ENCODE measurements at places on chromosomes 12 and 14. TPM values are rescaled to one million over a fixed set of nuclear protein-coding genes. Genes with fewer than 3 reads are reported as not detected.
A peak's percentile ranks its signal among the peaks of the same experiment; 100 is the strongest.

DNA sequence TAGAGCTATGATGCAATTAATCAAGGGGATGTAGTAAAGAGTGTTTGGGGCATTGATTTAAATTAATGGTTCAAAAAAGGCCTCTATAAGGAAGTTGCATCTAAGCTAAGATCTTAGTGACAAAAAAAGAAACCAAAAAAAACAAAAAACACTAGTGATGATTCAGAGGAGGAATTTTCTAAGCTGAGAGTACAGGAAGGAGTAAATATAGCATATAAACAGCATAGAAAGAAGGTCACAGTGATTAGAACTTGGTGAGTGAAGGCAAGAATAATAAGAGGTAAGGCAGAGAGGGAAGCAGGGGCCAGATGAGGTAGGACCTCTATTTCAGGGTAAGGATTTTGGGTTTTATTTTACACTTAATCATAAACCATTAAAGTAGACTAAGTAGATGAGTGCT, 48.0 kb upstream of the PDZRN4 start:
- no peak for DNase-seq

GRCh38 chr14:104143521-104144452, 5.4 kb downstream of the KIF26A start:
- peak; percentile 12 for DNase-seq

- no peak for DNase-seq
Observed at GRCh38 chr14:68361231-68361630, 431.6 kb downstream of the ZFP36L1 start.

DNA sequence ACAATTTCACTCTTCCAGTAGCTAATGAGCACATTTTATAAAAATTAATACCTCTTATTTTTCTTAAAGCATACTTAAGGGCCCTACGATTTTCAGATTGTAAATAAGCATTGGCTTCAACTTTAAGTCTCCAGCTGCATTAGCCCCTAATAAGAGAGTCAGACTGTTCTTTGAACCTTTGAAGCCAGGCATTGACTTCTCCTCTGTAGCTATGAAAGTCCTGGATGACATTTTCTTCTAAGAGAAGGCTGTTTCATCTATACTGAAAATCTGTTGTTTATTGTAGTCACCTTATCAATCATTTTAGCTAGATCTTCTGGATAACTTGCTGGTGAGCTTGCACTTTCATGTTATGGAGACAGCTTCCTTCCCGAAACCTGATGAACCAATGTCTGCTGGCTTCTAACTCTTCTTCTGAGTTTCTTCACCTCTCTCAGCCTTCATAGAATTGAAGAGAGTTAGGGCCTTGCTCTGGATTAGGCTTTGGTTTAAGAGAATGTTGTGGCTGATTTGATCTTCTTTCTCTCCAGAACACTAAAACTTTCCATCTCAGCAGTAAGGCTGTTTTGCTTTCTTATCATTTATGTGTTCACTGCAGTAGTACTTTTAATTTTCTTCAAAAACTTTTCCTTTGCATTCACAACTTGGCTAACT, 377.1 kb upstream of the RGS6 start:
- no peak for DNase-seq

DNA sequence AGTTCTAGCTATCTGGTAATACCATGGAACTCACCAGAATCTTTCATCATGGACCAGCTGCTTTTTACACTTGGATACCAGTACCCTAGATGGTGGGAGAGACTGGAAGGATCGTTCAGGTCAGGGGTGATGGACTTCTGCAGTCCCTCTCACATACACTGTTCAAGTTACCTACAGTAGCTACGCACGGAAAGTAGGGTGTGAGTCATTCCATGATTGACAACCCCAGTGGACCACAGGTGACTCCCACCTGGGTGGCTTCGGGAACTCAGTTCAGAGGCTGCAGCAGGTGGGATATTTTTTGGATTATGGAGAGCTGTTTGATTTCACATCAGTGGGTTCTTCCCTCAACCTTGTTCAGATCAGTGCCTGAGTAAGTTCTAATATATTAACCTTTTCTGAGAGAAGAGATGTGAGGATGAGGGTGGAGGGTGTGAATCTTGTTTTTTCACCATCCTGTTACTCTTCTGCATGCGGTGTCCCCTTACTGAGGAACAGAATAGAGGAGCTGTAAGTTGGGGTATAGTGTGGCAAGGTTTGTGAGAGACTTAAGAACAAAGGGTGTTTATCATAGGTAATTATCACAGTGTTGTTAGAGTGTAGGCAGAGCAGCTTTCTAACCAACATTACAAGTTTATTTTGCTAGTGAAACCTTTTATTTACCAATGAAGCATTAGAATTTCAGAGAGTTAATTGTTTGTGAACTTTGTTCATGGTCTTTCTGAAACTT, 39.6 kb downstream of the PRKCH start:
- no peak for DNase-seq

GRCh38 chr12:30746190-30746589, 8.6 kb downstream of the CAPRIN2 start:
- no peak for DNase-seq

DNA sequence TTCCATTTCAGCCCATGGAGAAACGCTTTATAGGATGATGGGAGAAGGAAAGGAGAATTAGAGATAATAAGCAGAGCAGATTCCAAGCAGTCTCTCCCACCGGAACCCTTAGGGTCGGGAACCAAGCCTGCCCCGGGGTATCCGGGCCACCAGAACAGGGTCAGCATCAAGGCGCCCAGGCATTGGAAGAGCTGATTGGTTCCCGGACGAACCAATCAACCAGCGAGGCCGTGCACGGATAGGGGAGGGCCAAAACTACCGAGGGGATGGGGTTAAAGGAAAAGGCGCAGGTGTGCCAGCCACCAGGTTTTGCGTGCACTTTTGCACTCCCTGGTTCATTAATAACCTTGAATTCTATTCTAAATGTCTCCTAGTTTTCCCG, 1.7 kb downstream of the PPM1H start:
- DNase-seq, result peak; percentile 37

DNA sequence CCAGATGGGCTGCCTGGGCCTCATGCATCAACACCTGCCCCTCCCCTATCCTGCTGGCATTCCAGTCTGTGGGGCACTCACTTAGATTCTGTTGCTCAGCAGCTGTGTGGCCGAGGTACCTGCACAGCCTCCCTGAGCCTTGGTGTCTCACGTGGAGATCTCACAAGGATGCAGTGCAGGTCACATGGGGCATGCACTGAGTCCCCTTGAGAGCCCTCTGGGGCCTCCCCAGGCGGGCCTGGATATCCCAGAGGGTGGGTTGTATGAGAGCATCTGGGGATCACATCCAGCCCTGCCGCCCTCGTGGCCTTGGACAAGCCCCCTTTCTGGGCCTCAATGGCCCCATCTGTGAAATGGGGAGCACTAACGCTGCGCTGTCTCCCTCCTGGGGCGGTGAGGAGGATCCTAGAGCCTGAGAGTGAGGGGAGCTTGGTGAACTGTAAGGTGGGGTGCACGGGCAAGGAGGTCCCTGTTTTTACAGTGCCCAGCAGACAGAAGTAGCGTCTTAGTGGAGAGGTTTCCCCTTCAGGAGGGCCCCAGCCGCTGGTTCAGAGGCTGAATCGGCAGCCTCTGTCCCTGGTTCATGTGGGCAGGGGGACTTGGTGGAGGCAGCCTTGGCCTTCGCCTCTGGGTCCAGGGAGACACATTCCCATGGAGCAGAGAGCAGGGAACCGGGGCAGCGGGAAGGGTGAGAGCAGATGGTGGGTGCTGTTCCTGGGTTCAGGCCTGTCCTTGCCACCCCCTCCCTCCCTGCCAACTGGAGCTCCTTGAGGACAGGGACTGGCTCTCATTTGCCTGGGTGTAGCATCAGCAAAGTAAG, 791 bp upstream of the SLC25A47 start:
- DNase-seq, result peak; percentile 19

DNA sequence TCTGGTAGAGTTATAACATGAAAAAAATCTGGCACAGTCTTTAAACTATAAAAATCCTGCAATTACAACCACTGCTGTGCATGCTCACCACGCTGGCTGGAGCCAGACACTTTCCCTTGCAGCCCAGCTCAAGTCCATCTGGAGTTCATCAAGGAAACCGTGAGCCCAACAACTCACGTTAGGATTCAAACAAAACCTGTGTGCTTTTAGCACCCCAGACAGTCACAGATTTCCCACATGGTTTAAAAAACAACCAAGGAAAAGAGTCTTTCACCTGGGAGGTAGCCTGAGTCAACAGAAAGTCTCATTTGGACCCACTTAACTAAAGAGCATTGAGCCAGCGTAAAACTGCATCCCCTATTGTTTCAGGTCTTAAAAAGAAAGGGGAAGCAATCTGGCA, 4.7 kb downstream of the LRIG3 start:
- DNase-seq, result peak; percentile 24

GRCh38 chr12:109147954-109148353, 31.6 kb downstream of the ACACB start:
- DNase-seq, result no peak

DNA sequence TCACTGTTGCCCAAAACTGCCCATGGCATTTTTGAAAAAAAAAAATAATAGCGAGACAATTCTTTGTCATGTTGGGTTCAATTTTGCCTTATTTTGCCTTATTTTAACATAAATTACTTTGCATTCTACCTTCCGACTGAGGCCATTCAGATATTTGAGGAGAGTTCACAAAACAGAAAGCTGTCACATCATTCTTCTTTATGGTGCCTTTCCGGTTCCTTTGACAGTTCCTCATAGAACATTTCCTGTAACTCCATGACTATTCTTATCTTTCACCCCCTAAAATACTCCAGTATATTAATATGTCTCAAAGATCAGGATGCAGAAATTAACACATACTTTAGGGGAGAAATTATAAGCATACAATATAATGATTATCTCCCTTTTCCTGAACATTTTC, 476.7 kb downstream of the NOVA1 start:
- no peak for DNase-seq

- DNase-seq, result no peak
Observed at GRCh38 chr12:132866251-132866828, 21.1 kb downstream of the CHFR start.

DNA sequence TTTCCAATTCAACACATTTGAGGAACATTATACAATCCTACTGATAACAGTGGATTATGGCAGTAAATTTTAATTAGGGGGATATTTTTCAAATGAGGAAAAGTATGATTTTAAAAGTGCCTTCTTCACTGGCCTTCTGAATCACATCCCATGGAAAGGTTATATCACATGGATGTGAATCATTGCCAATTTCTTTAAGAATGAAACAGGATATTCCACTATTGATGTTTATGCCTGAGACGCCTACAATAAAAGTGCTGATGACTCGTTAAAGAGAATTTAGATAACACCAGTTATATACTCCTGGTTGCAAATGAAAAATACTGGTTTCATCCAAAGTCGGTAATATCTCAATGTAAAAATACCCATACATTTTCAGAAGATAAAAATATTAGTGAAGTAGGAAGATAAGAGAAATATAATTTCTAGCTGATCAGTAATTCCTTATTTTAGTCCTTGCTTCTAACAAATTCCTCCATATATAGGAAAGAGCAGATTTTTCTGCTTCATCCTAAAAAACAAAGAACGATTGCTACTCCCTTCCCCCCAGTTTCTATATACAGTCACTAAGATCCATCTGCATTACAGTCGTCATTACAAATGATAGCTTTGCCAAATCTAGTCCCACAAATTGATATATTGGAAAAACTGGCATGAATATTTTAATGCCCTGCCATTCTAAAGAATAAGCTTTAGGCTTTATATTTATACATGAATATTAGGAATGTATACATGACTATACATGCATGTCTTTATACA, 139.5 kb upstream of the SOX5 start:
- DNase-seq, result no peak

DNA sequence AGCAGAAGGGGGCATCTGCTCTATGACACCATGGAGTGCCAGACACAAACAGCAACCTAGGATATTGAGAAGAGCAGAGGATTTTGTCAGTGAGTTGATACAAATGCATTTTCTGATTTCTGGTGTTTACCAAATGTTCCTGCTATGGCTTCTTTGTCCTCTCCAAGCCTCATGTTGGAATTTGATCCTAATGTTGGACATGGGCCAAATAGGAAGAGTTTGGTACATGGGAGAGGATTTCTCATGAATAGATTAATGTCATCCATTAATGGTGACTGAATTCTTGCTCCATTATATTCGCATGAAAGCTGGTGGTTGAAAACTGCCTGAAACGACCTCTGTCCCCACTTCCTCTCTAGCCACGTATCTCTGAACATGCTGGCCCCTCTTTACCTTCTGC, 1002.2 kb upstream of the FLRT2 start:
- no peak for DNase-seq

- DNase-seq, result no peak
Observed at GRCh38 chr14:61372379-61372778, 51.0 kb downstream of the PRKCH start.

DNA sequence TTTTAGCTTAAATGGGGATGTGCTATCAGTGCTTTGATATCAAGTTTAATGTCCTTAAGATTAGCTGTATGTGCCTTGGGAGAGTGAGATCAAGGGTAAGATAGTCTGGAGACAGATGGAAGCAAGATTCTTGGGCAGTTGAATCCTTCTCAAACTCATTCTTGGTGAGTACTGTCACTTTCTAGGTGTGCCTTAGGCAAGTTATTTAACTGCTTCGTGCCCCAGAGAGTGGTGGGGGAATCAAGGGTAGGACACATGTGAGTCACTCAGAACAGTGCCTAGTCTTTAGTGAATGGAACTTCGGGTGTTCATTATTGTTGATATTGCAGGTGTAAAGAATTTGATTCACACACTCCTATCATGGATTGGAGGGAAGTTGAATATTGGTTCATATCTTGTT, 803.7 kb downstream of the DIO2 start:
- no peak for DNase-seq

- peak; percentile 65 for DNase-seq
Observed at GRCh38 chr12:98516111-98516873, 902 bp downstream of the TMPO start.

GRCh38 chr14:35821564-35822411, 4.3 kb upstream of the BRMS1L start:
- DNase-seq, result no peak

DNA sequence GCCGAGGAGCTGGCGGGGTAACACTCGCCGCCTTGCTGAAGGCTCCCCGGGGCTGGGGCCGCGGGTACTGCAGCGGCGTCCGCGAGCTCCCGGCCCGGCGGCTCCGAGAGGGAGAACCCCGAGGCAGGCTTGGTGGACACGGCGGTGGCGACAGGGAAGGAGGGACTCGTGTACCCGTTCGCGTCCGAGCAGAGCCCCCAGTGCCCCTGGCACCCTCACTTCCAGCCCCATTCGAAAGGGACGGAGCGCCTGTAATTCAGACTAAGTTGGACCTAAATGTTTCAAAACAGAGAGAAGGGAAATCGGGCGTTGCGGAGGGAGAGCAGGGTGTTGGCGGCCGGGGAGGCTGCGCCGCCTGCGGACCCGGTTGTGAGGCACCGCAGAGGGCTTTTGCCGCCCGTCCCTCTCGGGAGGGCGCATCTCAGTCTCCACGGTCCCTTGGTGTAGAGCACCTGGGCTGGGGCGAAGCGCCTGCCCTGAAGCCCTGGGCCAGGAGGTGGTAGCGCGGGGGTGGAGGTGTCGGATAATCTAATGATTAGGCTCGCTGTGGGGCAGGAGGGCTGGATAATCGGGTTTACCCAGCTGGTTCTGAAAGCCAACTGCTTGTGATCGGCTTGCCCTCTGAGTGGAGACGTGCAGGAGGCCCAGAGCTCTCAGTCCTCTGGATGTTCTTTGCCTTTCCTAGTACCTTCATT, 771 bp downstream of the DAAM1 start:
- DNase-seq, result peak; percentile 55

The JDP2 gene
- 5.7 TPM for total RNA-seq

The FSCB gene
- not detected for total RNA-seq

The CABP1 gene
- total RNA-seq, result 0.83 TPM

The PLEKHG7 gene
- not detected for total RNA-seq

The NRIP2 gene
- not detected for total RNA-seq

The C14orf180 gene
- not detected for total RNA-seq

The TSHR gene
- total RNA-seq, result 0.74 TPM
